Glomerular endothelial cell (primary cell): ENCODE measurements at places on chromosomes 6 and 20. TPM values are rescaled to one million over a fixed set of nuclear protein-coding genes. Genes with fewer than 3 reads are reported as not detected.

DNA sequence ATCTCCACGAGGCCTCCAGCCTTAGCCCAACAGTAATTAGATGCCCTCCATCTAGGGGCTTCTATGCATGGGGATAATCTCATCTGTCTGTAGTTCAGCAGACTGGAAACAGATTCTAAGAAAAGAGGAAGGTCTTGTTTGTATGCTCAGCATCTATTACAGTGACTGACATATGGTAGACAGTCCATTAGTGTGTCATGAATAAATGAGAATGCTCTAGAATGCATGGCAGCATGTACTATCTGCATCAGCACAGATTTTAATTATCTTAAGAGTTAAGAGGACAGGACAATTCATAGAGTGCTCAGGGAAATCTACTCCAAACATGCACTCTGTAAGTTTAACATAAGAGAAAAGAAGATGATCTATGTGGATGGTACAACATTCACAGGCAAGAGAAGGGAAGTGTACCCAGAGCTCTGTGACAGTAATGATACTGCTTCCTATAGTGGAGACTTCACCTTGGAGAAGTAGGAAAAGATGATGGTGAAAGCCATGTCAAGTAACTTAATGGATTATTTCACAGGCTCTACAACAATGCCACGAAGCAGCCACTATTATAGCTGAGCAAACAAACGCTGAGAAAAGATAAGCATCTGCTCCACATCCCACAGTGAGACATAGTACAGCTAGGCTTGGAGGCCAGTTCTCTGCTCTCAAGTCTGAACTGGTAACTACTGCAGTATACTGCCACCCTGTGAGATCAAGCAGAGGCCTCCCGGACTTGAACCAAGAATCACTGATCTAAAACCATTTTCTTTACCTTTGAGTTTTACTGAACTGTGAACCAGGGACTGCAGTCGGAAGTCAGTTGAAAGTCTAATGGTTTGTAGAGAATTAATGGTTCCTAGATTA lies 309.2 kb upstream of the SPTLC3 start:
- DNase-seq = no peak

- DNase-seq = no peak
Measured at GRCh38 chr6:25027221-25027916, 91.6 kb upstream of the RIPOR2 start.

DNA sequence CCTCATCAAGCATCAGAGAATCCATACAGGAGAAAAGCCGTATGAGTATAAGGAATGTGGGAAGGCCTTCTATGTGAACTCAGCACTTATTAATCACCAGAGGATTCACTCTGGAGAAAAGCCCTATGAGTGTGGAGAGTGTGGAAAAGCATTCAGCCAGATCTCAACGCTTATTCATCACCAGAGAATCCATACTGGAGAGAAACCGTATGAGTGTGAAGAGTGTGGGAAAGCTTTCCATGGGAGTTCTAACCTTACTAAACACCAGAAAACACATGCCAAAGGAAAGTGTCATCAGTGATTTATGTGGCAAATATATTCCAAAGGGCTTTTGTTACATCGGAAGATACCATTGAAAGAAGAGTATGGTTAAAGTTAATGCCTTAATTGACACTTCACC lies 25.4 kb downstream of the ZKSCAN8 start:
- no peak for DNase-seq

The TMEM244 gene
- not detected in 2 replicates for total RNA-seq

The TAF11 gene
- 21.5 and 28.0 TPM in 2 replicates for total RNA-seq
